HCT116 (cell line): ENCODE measurements at places on chromosomes 6 and 20.

- DNase-seq, result no peak
Observed at GRCh38 chr6:35049900-35050756, 91.0 kb downstream of the TCP11 start.

DNA sequence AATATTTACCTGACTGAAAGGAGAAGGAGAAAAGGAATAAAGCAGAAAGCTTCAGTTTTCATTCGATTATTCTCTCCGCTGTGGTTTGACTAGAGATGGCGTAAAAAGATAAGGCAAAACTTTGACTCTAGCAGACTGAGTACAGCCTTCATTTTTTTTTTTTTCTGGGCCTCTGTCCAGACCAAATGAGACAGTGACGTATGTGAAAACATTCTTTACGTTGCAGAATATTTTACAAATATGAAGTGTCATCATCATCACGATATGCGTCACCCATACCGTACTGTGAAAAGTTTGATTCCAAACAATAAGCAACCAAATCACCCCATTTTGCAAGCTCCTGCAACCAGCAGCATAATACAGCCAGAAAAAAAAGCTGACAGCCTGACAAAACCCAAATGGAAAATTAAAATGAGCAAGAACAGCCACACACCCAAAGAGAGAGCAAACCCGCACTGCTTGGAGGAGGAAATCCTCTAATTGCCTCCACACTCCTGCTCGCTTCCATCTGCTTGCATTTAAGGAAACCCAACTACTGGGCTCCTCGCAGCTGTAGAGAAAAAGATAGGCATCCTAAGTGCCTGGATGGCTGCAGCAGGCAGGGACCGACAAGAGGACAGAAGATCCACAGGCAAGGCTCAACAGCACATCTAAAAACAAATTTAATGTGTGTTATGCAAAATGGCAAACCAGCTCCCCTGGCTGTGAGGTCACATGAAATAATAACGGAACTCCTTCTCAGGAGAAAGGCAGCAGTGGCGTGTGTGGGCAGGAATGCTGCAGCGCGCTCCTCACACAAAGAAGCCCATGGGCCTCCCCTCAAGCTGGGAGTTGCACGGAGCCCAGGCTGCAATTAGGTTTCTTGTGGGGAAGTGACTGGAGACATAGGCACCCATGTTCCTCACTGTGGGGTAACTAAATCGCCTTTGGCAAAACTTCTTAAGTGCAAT lies 113.1 kb downstream of the FYN start:
- no peak for DNase-seq

DNA sequence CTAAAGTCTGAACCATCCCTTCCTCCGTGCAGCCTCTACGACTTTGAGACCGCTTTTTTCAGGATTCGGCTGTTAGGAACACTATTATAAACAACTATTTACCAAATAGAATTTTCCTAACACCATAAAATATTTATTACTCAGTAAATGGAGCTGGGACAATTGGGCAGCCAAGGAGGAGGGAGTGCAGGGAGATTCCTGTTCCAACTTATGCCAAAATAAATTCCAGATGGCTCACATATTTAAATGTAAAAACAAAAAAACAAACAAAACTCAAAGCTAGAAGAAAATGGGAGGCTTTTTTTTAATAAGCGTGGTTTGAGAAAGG lies 48.1 kb downstream of the TCP11 start:
- no peak for DNase-seq

- DNase-seq, result no peak
Observed at GRCh38 chr6:131867744-131868143, 59.9 kb downstream of the ENPP1 start.

- no peak for DNase-seq
Observed at GRCh38 chr6:116101790-116102189, 1.1 kb downstream of the NT5DC1 start.

DNA sequence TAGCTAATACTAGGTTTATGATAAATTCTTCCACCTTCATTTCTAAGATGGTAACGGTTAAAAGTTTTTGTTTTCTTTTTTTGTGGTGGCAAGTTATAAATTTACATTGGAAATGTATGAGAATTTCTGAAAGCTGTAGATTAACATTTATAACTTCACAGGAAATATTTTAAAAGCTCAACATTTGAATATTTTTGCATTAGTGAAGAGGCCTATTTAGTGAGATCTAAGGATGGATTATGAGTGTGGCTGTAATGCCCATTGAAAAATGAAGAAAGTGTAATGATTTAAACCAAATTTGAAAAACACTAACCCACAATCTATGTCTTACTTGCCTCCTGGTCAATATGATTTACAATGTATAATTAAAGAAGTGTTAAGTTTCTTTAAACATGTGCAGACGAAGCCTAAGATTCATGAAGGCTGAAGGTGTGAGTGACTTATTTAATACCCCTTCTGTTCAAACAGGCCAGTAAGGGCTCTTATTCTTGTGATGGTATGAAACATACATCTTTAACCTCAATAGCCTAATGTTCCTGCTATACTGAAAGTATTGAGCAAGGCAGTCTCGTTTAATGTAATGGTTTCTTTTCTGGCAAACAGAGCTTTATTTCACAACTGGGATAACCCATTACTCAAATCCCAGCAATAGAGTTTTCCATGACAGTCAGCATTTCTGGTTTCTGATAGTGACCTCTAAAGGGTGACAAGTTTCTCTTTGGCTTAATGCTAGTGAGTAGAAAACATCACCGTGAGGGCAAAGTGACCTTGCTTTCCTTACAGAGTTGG lies 13.2 kb downstream of the HDGFL1 start:
- DNase-seq, result no peak
